ENCODE measurements at places on chromosomes 12 and 14.

GRCh38 chr12:46647034-46647433 is 178.8 kb downstream of the SLC38A4 start:
- no peak for DNase-seq

GRCh38 chr12:108856428-108857157 is 790 bp downstream of the SSH1 start:
- no peak for DNase-seq

GRCh38 chr12:43836475-43836989 is 651 bp downstream of the TMEM117 start:
- no peak for DNase-seq

DNA sequence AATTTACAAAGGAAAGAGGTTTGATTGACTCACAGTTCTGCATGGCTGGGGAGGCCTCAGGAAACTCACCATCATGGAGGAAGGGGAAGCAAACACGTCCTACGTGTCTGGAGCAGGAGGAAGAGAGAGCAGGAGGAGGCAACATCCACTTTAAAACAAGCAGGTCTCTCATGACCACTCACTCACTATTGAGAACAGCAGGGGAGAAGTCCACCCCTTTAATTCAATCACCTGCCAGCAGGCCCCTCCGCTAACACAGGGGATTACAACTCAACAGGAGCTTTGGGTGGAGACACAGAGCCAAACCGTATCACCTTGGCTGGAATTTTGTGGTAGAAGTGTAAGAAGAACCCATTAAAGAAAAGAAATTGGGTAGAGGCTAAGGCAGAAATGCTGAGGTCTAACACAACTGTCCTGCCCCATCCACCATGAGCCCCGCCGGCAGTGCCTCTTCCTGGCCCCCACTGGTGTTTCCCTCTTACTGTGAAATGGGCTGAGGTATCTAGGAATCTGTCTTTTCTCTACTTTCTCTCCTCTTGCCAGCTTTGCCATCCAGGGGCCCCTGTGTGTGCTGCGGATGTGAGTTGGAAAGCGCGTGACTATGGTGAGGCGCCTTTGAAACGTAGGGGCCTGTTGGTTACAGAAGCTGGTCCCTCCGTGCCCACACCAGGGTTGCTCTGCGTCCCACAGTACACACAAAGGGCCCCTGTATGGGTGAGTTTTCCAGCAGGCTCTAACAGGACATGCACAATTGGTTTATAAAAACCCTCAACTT is 108.0 kb upstream of the TMEM132D start:
- DNase-seq = no peak

DNA sequence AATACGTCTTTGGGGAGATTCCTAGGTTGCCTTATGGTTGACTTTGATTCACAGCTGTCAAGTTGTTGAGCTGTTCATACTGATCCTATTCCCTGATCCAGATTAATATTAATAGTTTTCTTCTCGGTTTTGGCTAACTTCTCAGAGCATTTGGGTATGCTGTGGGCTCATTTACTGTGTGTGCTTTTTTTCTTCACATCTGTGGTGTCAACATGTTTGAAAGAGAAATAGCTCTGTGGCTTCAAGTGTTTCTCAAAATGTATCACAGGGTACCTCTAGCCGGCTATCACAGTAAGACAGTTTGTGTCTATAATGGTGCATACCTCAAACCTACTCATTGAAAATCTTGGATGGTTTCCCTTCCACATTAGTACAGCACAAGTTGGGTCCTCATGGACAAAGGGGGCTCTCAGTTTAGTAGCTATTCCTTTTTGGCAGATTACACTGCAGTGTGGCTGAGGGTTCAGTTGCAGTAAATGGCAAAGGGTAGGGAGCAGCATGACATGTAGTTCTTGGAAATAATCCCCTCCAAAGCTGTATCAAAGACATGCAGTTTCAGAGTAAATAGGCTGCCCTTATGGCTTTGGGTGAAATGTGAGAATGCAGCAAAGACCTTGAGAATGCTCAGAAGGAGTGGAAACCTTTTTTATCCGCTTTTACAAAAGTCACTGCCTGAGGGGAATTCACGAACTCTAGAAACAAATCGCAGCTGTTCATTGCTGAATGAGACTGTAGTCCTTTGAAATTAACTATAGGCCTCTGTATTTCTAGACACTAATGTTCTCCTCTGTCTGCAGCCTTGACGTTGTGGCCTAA is 102.4 kb upstream of the ATF1 start:
- no peak for DNase-seq

- DNase-seq = no peak
Observed at GRCh38 chr12:15592934-15593333, 196.3 kb downstream of the EPS8 start.

DNA sequence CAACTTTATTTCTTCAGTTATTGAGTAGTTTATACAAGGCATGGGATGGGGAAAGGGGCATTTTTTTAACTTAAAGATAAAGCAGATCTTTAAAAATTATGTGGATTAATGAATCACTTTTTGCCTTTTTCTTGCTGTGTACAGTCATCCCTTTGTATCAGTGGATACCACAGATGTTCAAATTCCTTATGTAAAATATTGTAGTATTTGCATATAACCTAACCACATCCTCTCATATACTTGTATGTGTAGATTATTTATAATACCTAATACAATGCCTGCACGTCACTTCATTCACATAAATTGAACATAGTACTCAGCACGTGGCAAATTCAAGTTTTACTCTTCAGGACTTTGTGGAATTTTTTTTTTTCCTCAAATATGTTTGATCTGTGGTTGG is 66.5 kb upstream of the MON2 start:
- no peak for DNase-seq

- DNase-seq = no peak
Observed at GRCh38 chr12:14668591-14668990, 27.8 kb downstream of the GUCY2C start.

- DNase-seq = no peak
Observed at GRCh38 chr12:91189516-91189915, 6.9 kb upstream of the DCN start.

- DNase-seq = no peak
Observed at GRCh38 chr14:97624985-97625384, 827.8 kb downstream of the VRK1 start.

GRCh38 chr12:21296751-21297406 is 37.8 kb downstream of the SLCO1A2 start:
- DNase-seq = peak; percentile 9

- DNase-seq = no peak
Observed at GRCh38 chr12:49225576-49226166, 36.8 kb upstream of the TUBA1A start.

DNA sequence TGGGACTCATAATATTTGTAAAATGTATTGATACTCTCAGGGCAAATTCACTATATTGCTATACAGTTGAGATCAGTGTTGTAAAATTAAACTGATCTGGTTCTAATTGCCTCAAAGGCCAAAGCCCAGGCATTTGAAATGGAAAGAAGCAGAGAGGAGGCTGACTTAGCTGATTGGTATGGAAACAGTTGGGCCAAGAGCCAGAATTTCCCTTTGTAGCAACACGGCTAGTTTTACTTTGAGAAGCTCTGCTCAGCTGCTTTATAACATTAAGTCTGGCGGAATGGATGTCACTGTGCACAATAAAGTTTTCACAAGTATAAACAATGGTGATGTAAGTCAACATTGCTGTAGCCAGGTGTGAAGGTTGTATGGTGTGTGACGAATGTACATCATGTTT is 186.4 kb downstream of the MSRB3 start:
- DNase-seq = no peak

- DNase-seq = no peak
Observed at GRCh38 chr12:125676366-125676765, 611.1 kb downstream of the AACS start.

DNA sequence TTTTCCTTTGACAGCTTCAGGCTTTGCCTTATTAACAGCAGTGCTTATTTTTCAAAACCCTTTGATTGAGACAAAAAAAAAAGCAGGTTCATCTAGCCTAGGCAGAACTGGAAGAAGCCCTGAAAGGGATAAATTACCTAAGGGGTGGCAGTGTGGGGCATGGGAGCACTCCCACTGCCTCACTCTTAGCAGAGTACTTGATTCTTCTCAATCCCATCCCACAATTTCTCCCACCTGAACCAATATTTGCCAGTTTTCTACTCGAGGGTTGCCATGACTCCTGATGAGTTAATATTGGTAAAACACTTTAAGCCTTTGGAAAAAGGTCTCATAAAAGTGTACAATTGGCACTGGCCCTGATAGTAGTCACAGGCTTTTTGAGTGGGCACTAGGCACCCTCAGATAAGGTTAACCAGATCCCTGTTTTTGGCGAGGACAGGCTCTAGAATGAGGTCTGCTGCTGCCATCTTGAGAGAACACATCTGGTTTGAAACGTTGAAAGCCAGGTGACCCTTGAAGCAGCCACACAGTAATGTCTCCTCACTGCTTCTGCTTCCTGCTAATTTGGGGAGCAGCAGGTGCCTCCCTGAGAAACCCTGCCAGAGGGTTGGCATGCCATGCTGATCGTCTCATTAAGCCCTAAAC is 320.0 kb downstream of the RAD51B start:
- no peak for DNase-seq

GRCh38 chr12:76560086-76560491 is 518 bp upstream of the OSBPL8 start:
- DNase-seq = no peak

DNA sequence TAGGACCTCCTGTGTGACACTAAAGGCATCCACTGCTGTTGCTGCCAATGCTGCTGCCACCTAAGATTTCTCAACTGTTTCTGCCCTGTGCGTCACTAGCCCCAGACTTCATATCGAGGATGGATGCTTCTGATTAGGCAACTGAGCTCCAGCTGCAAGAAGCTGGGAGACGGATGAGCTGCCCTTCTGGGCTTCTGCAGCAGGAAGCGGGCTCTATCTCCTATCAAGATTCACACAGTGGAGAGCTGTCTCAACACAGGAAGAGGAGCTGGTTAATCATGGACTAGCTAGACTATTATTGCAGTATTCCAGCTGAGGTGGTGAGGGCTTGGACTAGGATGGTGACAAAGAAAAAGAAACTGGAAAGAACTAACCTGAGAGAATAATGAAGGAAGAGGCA is 59.2 kb upstream of the PELI2 start:
- DNase-seq = no peak

- no peak for DNase-seq
Observed at GRCh38 chr12:67433385-67434175, 164.4 kb downstream of the CAND1 start.
